Lung (tissue), 17 donors: ENCODE measurements at places on chromosomes 2 and 18.

- DNase-seq, result no peak
Measured at GRCh38 chr2:176999301-176999700, 213.3 kb upstream of the HNRNPA3 start.

DNA sequence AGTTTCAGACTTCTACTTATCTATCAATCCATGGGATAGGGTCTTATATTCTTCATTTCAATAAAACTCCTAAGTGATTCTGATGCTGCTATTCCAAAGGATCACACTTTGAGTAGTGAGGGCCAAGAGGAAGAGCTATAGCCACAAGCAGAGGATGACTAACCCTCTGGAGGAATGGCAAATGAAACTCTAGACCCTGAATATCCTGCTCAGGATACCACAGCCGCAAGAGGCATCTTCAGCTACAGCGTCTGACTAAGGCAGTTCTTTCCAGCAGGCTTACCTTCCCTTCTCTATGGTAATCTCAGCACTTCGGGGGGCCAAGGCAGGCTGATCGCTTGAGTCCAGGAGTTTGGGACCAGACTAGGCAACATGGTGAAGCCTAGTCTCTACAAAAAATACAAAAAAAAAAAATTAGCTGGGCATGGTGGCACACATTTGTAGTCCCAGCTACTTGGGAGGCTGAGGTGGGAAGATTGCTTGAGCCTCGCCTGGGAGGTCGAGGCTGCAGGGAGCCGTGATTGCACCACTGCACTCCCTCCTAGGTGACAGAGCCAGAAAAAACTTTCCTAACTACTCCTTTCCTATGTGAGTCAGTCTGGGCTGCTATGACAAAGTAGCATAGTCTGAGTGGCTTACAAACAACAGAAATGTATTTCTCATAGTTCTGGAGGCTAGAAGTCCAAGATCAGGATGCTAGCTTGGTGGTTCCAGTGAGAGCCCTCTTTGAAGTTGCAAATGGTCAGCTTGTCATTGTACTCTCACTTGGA lies 371.9 kb downstream of the IRS1 start:
- DNase-seq, result no peak

DNA sequence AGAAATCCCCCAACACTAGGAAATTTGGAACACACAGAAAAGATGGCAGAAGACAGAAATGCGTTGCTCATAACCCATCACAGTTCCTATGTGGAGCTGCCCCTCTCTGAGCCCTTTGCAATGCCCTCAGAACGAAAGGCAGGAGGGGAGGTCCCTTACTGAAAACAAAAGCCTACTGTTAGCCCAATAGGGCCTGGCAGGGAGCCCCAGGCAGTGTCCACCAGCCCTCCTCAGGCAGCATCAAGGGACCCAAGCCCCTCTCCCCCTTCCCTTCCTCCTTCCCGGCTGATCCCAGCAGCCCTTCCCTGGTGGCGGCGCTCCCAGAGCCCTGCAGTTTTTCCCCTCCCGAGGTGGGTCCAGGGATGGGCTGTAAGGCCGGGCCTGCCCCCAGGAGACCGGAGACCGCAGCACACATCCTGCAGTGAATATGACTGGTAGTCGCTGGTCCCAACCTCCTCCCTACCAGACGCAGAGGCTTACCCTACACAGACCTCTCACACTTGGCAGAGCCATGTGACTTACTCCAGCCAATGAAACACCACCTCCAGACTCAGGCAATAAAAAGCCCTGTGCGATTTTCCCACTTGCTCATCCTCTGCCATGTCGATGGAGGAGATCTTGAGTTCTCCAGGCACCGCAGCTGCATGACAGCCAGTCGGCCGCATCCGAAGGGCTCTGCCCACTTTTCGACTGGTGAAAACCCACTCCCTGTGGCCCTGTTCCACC lies 19.4 kb upstream of the DUSP2 start:
- no peak for DNase-seq

GRCh38 chr18:45749918-45750689 lies 26.1 kb downstream of the SLC14A1 start:
- DNase-seq, result no peak

GRCh38 chr2:209145941-209146681 lies 277.7 kb upstream of the MAP2 start:
- DNase-seq, result peak; percentile 12

DNA sequence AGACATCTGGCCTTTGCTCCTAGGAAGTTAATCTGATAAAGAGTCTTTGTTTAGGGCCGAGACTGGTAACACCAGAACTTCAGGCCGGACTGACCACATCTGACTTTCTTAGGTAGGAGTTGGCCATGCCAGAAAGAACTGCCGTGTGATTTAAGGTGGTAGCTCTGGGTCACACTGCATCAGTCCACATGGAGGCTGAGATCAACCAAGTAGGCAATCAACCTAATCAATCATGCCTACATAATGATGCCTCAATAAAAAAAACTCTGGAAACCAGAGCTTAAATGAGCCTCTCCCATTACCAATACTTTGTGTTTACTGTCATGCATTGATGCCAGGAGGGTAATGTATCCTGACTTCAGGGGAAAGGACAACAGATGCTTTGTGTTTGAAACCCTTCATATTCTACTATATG lies 44.1 kb upstream of the ORC2 start:
- no peak for DNase-seq

DNA sequence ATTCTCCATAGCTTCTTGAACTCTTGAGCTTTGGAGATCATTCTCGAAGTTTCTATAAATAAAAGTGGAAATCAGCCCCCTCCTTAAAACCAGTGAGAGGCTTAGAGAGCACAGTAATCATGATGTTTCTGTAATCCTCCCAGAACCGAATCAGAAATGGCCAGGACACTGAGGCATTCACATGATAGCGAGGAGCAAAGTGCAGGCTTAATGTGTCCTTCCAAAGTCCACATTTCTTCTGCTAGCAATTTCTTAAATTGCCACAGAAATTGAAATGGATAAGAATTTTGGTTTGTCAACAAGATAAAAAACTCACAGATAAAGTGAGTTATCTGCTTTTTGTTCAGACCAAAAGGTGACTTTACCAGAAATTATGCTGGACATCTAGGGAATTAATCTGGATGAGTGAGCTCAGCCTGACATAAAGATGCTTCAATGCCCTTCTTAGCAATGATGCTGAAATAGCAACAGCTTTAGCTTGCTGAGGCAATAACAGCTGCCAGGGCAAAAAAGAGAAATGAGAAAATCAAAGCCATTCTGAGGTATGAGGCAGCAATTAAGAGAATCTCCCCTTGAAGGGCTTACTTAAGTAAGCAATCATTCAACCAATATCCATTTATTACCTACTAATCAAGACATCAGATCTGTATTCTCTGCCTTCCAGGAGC lies 82.4 kb upstream of the PHLPP1 start:
- DNase-seq, result no peak

DNA sequence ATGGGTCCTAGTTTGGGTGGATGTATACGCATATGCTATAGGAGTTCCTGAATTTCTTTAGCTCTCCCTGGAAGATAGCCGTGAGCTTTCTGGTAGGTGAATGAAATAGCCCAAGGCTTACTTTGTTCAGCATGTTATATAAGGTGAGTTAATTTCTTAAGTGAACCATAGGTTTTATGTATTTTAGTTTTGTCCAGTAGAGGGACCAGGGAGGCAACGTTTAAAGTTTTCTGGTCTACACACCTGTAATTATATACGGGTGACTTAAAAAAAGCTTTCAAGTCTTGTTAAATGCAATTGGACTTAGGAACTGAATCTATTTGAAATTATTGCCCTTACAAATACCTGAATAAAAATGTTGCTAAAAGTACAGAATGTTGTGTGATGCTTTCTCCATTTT lies 402.5 kb upstream of the DDX18 start:
- no peak for DNase-seq

DNA sequence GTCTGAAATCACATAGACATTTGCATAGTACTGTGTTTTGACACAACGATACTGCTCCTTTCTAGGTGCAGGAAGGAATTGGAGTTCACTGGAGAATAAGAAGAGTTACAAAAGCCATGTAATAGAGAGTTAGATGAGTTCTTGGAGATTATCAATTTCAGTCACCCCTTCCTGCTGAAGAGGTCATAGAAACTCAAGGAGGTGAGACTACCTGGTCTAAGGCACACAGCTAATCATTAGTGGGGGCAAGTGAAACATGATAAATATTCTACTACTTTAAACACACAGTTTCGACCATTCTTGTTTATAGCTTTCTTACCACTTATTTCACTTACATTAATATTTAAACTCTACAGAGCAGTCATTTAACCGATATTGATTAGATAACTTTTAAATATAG lies 286.9 kb upstream of the NXPH2 start:
- no peak for DNase-seq

DNA sequence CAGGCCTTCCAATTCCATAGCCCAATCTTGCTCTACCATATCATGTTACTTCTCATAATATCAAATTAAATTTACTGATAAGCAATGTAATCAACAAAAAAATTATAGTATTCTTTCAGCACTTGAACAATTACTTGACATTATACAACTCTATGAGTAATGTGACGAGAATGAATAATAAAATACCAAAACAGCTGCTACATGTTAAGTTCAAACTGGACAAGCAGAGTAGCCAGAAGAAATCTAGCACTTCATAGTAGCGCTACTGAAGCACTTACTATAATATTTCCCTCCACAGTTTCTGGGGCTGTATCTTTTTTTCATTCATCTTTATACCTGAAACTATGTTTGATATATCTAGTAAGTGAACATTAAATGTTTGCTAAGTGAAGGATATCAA lies 14.9 kb downstream of the PPP3R1 start:
- DNase-seq, result no peak

- DNase-seq, result no peak
Measured at GRCh38 chr2:67854103-67854743, 208.6 kb downstream of the C1D start.

- DNase-seq, result no peak
Measured at GRCh38 chr2:30105556-30105955, 41.3 kb upstream of the YPEL5 start.

GRCh38 chr2:88671786-88672427 lies 19.6 kb upstream of the RPIA start:
- peak; percentile 62 for DNase-seq

DNA sequence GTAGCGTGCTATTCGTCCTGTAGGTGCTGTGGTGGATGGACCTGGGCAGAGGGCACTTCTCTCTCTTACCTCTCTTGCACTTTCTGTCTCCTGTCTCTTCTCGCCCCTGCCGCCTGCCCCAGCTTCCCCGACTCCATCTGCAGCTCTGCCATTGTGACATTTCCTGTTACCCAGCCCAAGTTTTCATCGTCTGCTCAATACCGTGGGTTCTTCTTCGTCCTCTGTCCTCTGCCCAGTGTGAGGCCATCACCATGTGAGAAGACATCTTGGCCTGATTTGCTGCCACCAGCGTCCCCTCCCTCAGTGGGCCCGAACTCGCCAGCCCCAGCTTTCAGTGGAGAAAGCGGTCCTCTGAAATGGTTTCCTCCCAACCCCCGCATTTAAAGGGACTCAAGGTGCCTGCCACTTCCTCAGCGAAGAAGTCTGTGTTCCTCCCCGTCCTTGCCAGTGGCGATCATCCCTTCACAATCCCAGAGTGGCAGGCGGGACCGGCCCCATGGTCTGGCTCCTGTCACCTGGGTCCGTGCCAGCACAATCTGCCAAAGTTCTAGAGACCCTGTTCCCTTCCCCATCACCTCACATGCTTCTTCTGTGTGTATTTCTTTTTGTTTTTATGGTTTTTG lies 18.0 kb downstream of the TGOLN2 start:
- no peak for DNase-seq

GRCh38 chr18:45227001-45227742 lies 388.1 kb upstream of the SLC14A2 start:
- DNase-seq, result no peak

- DNase-seq, result peak; percentile 54
Measured at GRCh38 chr2:44582363-44583008, 220.7 kb downstream of the CAMKMT start.

DNA sequence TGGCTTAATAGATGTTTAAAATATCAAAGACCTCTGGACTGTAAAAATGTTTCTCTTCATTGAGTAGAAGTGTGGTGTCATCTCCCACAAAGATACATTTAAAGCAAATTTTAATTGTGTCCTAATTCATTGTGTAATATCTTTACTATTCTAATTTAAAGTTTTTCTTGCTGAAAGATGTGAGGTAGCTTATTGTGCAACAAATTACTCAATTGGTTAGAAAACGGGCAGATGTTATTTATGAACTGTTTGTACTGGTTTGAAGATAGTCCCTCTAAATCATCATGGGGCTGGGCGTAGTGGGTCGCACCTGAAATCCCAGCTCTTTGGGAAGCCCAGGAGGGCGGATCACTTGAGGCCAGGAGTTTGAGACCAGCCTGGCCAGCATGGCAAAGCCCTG lies 65.3 kb downstream of the CYBRD1 start:
- DNase-seq, result no peak

GRCh38 chr18:76489081-76489480 lies 6.0 kb downstream of the ZNF516 start:
- peak; percentile 47 for DNase-seq

DNA sequence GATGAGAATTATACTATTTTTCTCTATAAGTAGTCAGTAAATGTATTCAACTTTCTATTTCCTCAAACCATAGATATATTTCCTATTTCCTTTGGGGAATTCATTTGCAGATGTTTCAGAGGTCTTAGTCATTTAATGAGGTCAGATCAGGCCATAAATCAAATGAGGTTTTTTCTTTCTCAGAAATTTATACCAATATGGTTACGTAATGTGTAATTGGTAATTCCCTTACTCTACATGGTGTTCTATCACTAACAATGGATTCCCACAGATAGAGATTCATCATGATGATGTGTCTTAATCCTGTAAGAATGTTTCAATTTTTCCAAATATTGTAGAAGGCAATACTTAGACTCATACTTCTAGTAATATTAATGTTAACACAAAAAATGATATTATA lies 108.0 kb downstream of the DPP4 start:
- no peak for DNase-seq

DNA sequence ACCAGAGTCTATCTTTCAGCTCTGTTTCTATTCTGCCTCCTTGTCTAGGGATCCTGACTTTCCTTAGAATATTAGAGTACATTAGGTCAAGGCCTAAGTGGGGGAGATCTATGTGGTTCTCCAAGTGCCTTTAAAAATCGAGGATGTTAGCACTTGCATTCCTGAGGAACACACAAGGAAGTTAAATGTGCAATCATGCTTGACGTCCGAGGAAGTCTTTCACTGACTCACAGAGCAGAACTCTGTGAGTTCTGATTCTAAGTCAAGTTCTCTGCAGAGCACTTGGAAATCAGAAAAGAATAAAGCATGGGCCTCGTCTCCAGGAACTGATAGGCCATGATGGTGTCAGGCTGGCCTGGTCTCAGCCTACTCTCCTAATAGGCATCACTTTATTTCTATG lies 17.2 kb downstream of the FHOD3 start:
- no peak for DNase-seq

- DNase-seq, result peak; percentile 25
Measured at GRCh38 chr2:138180692-138181386, 216.6 kb downstream of the HNMT start.

DNA sequence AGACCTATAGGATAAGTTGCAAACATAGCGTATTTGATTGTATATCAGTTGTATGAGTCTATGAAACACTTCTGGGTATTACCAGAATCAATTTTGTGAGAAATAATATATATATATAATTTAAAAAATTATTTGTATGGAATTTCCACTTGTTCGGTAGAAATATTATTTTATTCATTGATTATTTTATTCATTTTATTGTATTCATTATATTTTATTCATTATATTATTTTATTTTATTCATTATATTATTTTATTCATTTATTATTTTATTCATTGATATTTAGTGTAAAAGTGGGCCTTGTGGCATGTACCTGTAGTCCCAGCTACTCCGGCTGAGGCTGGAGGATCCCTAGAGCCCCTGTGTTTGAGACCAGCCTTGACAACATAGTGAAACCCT lies 268.9 kb downstream of the ZNF407 start:
- no peak for DNase-seq

GRCh38 chr18:2848247-2849246 lies 1.7 kb downstream of the EMILIN2 start:
- DNase-seq, result no peak

GRCh38 chr2:55478610-55479304 lies 40.8 kb upstream of the CFAP36 start:
- no peak for DNase-seq
